AG10803 (cell line): ENCODE measurements at places on chromosomes 1 and 21.
A peak's percentile ranks its signal among the peaks of the same experiment; 100 is the strongest.

DNA sequence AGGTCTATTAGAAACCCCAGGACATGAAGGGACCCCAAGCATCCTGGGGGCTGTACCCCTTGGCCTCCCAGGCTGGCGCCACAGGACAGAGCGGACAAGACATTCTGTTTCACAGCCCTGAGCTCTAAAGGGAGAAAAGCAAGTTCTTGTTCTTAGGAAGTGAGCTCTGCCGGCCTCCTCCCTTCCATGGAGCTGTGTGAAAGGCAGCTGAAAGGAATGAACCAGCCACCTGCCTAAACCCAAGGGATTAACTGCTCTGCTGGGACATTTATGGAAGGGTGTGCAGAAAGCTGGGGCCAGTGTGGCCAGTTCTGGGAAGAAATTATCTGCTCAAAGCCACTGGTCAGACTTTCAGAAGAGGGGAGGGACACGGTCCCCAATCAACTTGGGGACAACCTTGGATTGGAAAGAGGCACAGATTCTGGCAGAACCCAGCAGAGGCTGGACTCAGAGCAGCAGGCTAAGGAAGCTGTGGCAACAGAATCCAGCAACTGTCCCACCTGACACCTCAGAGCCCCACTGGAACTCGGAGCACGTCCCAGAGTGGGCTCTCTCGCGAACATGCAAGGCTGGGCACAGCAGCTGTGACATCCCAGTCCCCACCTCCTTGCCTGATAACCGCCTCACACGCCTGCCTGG is 2.1 kb downstream of the KLHL21 start:
- DNase-seq: peak; percentile 31

- DNase-seq: peak; percentile 44
These were observed 58.9 kb upstream of the CTTNBP2NL start for GRCh38 chr1:112337028-112337531.

DNA sequence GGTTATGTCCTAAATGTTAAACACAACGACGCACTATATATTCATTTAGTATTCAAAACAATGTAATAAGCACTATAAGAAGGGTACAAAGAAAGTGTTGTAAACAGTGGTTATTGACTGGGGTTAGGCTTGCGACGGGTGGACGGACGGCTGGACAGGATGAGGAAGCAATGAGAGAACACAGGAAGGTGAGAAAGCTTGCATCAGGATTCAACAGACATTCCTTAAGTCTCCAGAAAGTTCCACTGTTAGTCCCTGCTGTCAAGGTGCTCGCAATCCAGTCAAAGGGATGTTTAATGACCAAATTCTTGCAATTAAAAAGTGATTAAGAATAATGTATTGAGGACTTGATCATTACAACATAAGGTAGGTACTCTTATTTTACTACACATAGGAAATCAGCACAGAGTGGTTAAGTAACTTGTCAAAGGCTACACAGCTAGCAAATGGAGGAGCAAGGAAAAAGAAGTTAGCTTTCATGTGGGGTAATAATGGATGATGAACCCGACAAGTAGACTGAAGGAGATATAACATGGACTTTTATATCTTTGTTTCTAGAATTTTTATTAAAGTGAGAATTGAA is 994 bp upstream of the ACBD6 start:
- DNase-seq: peak; percentile 33

DNA sequence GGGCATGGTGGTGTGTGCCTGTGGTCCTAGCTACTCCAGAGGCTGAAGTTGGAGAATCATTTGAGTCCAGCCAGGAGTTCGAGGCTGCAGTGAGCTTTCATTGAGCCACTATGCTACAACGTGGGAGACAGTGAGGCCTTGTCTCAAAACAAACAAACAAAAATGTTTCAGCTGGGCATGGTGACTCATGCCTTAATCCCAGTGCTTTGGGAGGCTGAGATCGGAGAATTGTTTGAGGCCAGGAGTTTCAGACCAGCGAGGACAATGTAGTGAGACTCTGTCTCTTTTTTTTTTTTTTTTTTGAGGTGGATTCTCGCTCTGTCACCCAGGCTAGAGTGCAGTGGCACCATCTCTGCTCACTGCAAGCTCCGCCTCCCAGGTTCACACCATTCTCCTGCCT is 5.0 kb upstream of the RPL5 start:
- no peak for DNase-seq

- no peak for DNase-seq
These were observed 225.9 kb downstream of the TTLL7 start for GRCh38 chr1:83773059-83773458.

DNA sequence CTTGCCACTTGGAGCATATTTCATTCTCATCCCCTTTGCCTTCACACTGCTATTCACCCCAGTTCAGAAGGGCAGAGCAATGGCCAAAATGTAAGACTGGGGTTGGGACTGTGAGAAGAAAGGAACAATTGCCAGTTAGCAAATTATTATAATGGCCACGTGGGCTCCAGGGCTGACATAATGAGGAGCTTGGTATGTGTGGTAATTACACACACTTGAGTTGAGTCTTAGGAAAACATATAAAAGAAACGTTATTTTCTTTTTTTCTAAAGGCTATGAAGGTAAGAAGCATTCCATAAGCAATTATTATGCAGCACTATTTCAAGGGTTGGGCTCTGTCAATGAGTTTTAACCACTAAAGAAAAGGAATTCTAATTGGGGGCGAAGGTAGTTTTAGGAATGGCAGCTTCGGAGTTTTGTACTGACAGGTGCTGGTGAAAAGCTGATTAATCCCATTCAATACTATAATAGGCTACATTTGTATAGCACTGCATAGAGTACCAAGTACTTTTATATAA is 32.5 kb upstream of the BCL10 start:
- DNase-seq: no peak

GRCh38 chr1:179217943-179218507 is 11.5 kb downstream of the ABL2 start:
- peak; percentile 70 for DNase-seq

DNA sequence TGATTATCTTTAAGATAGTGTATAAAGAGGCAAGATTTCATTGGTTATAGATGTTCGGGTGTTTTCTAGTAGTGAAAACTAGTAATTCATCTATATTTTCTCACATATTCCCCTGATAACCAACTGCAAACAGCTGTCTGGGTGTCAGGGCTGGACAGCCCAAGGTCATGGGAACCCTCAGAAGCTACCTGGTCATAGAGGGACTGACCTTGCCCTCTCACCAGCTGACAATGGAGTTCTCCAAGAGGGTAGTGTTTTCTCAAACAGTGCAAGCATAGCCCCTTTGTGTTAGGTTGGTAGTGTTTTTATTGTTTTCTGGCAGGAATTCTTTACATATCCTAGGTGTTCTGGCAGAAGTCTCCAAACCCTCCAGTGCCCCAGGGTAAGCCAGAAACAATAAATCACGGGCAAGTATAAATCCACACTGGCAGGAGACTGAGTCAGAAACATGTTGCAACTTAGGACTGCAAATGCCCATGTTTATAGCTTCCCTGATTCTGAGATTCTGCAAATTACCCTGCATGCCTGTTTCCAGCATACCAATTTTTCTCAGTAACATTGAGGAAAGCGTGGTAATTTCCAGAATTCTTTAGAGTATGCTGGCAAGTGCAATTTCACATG is 82.8 kb upstream of the ATP1A1 start:
- DNase-seq: peak; percentile 8
